B cell (primary cell): ENCODE measurements at places on chromosomes 2 and 18. TPM values are rescaled to one million over a fixed set of nuclear protein-coding genes. Genes with fewer than 3 reads are reported as not detected.

The ME2 gene
- 55.4 and 57.8 TPM in 2 replicates for total RNA-seq

The COLEC12 gene
- total RNA-seq: not detected in 2 replicates

The KRTCAP3 gene
- total RNA-seq: 15.0 and 16.5 TPM in 2 replicates

The MPP4 gene
- not detected in 2 replicates for total RNA-seq

The MLPH gene
- not detected in 2 replicates for total RNA-seq

DNA sequence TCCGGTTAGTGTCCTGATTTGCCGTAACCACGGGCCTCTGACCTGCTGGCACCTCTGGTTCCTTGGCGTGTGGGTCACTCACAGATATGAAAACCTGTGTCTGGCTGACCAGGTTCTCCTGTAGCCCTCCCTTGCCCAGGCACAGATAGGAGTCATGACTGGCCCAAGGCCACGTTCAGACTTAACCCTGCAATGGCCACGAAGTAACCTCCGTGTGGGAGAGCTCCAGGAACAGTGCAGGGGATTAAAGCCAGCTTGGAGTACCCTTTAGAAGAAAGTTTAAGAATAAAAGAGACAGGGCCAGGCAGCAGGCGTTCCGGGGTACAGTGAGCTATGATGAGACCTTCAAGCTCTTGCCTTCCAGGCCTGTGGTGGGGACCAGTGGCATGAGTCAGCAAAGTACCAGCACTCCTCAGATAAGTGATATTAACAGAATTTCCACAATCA is 25.5 kb downstream of the CENPO start:
- DNase-seq: no peak

- DNase-seq: peak; percentile 27
Observed at GRCh38 chr2:54899576-54900200, 150.6 kb downstream of the RTN4 start.

GRCh38 chr2:101852824-101853223 is 138.9 kb upstream of the IL1R2 start:
- DNase-seq: no peak

DNA sequence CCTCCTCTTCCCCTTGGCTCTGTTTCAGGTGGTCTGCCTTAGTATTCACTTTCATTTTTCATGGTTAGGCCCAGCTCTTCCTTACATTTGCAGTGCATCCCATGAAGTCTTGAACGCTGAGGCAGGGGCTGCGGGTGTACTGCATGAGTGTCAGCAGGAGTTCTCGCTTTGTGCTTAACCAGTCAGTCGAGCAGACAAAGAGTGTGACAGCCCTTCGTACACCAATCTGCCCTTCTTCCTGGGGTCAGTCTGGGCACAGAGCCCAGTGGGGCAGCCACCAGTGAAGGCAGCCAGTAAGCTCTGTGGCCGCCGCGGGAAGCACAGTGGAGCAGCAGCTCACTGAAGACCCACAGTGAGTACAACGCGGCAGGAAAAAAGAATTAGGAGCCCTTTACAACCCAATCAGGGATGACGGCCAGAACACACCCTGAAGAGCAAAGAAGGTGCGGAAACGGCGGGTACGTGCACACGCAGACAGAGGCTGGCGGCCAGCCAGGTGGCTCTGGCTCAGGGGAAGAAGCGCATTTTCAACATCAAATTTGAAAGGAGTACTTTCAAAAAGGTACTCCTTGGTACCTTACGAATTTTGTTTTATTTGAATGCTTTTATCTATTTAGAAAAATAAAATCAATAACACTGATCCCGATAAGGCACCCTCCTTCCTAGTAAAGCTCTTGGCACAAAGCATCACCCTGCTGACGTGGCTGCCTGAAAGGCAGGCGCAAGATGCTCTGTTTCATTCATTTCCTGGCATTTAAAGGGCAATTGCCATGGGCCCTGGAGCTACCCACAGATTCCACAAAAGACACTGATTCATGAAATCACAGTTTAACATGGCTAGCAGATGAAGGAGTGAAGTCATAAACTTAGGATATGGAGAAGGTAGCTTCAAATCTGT is 47.0 kb upstream of the SEMA4C start:
- DNase-seq: no peak

GRCh38 chr2:231791107-231791506 is 4.9 kb downstream of the COPS7B start:
- DNase-seq: no peak

DNA sequence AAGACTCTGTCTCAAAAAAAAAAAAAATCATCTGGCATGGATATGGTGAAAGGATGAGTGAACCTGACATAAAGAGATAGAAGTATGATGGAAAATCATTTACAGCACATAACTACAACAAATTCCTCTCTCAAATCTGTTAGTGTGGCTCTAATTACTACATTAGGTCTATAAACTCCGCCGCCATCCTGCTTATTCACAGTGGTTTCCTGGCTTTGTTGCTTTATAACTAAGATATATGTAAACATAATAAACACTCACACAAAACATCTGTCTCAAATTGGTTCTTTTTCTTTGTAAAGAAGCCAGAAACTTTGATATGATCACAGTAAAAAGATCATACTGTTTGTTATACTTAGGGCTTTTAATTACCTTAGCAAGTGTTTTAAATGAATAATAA is 412.6 kb upstream of the FAM98A start:
- DNase-seq: no peak

DNA sequence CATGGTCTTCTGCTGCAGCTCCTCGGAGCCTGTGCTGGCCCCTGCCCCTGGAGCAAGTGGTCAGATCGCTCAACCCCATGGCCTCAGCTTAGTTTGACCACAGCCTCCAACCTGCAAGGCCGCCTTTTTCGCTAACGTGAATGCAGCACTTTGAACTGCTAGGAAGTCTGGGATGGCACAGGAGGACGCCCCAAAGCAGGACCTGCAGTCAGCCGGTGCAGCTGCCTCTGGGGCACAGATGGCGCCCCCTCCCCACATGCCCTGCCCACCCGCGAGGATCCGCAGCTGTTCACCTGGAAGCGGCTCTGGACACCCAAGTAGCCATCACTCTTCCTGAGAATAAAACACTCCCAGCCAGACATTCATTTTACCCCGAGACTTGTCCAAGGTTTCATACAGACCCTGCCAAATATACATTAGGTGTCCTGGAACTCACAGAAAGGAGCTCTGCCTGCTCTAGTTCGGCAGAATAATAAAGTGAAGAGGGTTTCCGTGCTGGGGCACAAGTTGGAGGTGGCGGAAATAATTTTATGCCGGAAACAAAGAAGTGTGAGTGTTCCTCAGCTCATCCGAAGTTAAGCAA is 510.1 kb downstream of the EIPR1 start:
- DNase-seq: no peak

DNA sequence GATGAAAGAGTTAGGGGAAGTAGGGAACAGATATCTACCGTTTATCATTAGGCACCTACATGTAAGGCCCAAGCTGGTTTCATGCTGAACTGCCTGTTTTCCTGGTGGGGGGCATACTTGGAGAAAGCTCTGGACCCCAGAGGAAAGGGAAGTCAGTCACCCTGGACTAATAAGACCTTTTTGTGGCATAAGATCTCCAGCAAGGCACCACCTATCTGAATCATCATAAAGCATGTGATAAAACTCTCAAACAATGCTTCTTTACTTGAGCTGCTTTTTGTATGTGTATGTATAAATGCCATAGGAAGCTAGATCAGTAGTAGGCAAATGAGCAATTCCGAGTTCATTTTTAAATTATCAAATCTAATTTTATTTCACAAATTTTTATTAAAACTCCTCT is 104.8 kb downstream of the TANC1 start:
- DNase-seq: no peak

GRCh38 chr2:30979822-30980245 is 158.4 kb downstream of the GALNT14 start:
- no peak for DNase-seq
